ENCODE measurements at places on chromosomes 16 and 17.

GRCh38 chr17:66585472-66585871 is 249.4 kb upstream of the CACNG5 start:
- no peak for DNase-seq

DNA sequence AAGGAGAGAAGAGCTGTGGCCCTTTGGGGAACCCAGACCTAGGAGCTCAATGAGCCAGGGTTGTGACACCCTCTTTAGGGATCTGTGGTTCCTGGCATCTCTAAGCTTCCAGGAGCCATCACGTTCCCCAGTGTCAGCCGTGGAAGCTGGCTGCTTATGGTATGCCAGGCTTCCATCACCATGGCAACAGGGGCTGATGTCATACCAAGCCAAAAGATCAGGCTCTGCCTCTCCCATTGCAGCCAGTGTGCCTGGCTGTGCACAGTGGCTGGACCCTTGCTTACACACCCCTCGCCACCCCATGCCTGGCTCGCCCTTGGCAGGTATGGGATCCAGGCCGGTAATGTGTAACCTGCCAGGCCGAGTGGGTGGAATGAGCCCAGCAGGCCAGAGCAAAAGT is 91.1 kb downstream of the SSH2 start:
- no peak for DNase-seq

- DNase-seq = no peak
These were observed 216.3 kb downstream of the PRKCA start for GRCh38 chr17:66518677-66519076.

DNA sequence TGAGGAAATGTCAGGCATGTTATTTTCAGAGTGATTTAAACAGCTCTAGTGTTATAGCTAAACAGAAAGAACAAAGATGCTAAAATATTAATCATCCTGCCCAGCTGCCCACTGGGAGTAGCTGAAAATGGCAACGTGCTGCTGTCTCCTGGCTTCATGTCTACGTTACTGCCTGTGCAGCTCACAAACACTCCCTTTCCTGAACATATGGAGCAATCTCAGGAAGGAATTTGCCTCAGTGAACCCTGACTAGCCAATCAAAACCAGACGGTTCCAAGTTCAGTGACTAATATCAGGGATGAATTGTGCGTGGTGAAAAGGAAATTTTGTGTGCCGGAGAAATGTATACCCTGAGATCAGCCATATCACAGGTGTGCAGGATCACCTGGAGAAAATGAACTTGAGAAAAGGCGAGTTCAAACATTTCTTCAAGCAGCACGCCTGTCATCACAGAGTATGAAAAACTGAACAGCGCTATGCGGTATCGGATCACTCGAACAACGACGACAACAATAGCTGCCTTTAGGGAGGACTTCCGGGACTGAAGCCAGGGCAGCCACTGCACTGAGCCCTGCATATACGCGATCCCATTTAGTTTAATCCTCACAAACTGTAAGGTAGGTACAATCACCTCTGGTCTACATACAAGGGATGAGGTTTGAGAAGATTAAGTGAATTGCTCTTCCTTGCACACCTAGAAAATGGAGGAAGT is 110.3 kb downstream of the STX8 start:
- no peak for DNase-seq

DNA sequence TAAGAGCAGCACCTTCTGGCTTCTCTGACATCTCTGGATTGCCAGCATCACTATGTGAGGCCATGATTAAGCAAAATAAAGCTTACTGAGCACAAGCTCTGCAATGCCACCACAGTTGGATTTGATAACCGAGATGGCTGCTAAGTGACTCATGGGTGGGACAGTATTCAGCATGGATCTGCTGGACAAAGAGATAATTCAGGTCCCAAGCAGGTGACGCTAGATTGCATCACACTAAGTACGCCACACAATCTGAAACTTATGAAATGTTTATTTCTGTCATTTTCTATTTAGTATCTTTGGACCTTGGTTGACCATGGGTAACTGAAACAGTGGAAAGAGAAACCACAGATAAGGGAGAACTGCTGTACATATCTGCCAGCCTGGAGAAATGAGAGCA is 27.4 kb downstream of the CDRT15 start:
- DNase-seq = no peak

GRCh38 chr17:80177986-80178595 is 8.3 kb downstream of the CARD14 start:
- DNase-seq = no peak

DNA sequence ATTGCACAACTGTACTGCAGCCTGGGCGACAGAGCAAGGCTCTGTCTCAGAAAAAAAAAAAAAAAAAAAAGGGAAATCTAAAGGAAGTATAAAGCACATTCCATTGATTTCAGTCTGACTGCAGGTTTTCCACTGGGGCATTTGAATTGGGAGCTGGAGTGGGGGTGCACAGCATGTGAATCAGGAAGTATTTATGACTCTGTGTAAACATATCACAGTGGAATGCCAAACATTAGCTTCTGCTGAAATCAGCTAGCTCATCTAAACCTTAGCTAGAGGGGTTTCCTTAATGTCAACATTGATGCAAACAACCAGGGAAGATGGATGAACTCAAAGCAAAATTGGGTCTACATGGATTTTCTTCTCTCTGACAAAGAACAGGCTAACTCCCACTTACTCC is 641.0 kb upstream of the EEF2KMT start:
- no peak for DNase-seq

GRCh38 chr17:77930780-77931768 is 27.4 kb upstream of the TNRC6C start:
- DNase-seq = no peak

Data from activated CD4-positive, alpha-beta T cell treated with anti-CD3 and anti-CD28 coated beads, Interleukin-2, amount 50 U/mL, for 1 hour (primary cell).